ENCODE measurements at places on chromosomes 11 and 22. TPM values are rescaled to one million over a fixed set of nuclear protein-coding genes. Genes with fewer than 3 reads are reported as not detected.

Gene TNNT3
- 16.7 TPM for total RNA-seq

- peak overlapping the region; percentile 74 for H3K27ac ChIP-seq
- peaks cover 5% of the 10 kb centered on the region for H3K27me3 ChIP-seq
- no peak overlapping the region for H3K4me3 ChIP-seq
- no peaks in the 10 kb centered on the region for H3K36me3 ChIP-seq
These were observed 2.0 kb upstream of the APOBEC3A start for GRCh38 chr22:38955250-38955905.

Gene B3GAT1
- total RNA-seq = 0.44 TPM

DNA sequence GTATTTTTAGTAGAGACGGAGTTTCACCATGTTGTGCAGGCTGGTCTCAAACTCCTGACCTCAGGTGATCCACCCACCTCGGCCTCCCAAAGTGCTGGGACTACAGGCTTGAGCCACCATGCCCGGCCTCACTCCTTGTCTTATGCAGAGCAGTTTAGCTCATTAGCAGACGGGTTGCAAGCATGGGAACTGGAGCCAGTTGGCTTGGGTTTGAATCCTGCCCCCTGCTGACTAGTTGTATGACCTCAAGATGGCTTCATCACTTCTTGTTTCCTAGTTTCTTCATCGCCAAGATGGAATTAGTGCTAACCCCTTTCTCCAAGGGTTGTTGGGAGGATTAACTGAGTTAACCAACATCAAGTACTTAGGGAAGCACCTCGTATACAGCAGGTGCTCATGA, 23.4 kb upstream of the RASD2 start:
- no peak overlapping the region for H3K27ac ChIP-seq
- H3K4me3 ChIP-seq = no peak overlapping the region
- H3K4me1 ChIP-seq = no peaks in the 10 kb centered on the region
- DNase-seq = no peak

DNA sequence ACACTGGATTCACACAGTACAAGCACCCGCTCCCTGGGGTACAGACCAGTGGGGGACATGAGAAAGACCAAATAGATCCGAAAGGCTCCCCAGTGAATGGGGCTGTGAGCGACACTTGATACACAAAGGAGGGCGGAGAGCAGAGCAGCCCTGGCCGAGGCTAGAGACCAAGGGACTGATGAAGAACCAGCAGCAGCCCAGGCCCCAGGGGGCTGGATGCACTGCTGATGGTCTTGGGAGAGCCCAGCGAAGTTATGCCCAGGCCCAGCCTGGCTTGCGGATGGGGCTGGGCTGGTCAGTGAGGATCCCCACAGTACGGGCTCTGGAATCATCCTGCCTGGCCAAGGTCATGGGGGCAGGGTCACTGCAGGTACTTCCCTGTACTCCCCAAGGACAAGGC, 23.2 kb downstream of the ARHGAP1 start:
- no peaks in the 10 kb centered on the region for H3K27me3 ChIP-seq
- peaks cover 24% of the 10 kb centered on the region for H3K36me3 ChIP-seq
- H3K27ac ChIP-seq = peak overlapping the region; percentile 74
- H3K4me3 ChIP-seq = no peak overlapping the region
